Kasumi-1 (cell line): ENCODE measurements at places on chromosomes 1 and 21.
A peak's percentile ranks its signal among the peaks of the same experiment; 100 is the strongest.

DNA sequence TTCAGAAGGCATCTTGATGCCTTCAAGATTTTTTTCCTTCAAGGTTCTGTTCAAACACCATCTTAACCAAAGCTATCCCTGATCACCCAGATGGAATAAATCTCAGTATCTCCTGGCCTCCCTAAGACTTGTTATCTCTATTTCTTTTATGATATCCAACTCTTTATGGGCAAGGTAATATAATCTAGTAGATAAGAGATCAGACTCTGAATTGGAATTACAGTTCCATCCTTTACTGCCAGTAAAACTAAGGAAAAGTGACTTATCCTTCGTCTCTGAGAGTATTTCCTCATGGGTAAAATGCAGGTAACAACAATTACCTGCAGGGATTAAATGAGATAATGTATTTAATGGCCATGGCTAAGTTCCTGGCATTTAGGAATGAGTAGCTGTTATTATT lies 445.0 kb upstream of the DAB1 start:
- no peak for DNase-seq

DNA sequence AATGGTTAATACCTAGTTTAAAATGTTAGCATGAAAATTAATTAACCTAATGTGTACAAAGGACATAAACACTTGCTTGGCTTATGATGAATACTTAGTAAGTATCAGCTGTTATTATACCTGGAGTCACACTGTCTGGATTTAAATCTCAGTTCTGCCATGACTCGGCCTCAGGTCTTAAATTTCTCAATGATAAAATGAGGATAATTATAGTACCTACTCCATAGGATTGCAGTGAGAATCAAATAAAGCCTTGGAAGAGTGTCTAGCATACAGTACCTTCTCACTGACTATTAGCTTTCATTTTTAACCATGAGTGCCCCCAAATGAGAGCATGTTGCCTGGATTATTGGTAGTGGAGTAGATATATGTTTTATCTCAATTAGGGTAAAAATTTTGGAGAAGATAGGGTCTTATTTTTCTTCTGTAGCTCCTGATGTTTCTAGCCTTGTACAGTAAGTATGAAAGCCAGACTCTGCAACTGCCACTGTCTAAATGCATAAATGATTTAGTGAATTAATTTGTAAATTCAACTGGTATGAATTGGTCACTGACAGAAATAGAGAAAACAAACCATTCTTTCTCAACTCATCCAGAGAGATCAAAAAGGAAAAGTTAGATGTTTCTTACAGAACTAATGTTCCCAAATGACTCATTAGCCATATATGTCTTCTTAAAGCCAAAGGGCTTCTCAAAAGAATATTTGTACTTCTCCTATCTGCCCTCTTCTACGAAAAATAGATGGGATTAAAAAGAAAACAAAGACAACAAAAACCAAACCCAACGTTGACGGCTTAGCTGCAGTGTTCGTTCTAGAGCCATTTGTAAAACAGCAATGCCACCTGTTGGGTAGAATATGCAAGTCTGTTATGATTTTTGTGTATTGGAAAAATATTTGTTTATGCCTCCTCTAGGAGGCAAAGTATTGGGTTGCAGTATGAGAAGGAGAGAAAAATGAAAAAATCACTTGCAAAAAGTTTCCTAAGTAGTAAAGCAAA lies 53.8 kb upstream of the MROH9 start:
- peak; percentile 13 for DNase-seq

- peak; percentile 8 for DNase-seq
These were observed 329.3 kb upstream of the NR5A2 start for GRCh38 chr1:199698222-199698621.

DNA sequence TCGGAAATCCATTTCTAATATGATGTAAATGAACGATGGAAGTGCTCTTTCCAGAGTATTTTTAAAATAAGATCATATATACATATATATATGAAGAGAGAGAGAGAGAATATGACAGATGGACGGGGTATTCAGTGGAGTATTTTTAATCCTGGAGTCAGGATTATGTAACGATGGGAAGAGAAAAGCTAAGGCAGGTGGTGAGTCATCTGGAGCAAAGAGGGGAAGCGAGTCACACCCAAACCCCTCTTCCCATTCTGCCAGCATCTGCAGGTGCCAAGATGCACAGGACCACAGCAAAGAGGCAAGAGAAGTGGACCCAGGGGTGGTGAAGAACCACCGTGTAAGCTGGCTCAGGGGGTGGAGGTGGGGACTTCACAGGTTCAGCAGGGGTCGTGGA lies 102.7 kb upstream of the GRIK3 start:
- no peak for DNase-seq

- no peak for DNase-seq
These were observed 22.1 kb upstream of the SPATC1L start for GRCh38 chr21:46206163-46207005.
